Stimulated activated CD8-positive, alpha-beta memory T cell treated with anti-CD3 and anti-CD28 coated beads, Interleukin-2, amount 100 ng/mL, for 1 hour (primary cell): ENCODE measurements at places on chromosomes 6 and 20.

DNA sequence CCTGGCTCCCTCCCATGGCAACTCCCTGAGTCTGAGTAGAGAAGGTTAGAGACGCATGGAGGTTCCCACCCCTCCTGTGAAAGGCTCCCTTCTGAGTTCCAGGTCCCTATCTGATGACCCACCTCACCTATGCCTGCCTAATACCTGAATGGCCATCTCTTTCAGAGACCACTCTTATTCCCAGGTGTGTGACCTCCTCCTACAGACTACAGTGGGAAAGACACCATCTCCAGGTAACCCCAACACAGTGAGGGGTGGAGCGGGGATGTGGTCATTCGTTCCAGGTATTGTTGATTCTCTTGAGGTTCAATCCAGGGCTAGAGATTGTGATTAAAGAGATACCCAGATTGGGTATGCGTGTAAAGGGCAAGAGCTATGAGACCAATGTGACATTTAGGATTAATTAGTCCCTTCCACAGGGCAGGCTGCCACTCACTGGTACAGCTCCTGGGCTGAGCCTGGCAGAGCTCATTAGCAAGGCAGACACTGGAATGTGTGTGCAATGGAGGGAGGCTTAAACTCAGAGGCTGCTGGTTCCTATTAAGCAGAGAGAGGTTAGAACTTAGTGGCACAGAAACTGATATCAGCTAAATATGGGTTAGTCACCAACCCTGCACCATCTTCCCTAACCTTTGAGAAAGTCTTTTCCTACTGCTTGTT lies 46.5 kb upstream of the IER3 start:
- DNase-seq, result no peak

DNA sequence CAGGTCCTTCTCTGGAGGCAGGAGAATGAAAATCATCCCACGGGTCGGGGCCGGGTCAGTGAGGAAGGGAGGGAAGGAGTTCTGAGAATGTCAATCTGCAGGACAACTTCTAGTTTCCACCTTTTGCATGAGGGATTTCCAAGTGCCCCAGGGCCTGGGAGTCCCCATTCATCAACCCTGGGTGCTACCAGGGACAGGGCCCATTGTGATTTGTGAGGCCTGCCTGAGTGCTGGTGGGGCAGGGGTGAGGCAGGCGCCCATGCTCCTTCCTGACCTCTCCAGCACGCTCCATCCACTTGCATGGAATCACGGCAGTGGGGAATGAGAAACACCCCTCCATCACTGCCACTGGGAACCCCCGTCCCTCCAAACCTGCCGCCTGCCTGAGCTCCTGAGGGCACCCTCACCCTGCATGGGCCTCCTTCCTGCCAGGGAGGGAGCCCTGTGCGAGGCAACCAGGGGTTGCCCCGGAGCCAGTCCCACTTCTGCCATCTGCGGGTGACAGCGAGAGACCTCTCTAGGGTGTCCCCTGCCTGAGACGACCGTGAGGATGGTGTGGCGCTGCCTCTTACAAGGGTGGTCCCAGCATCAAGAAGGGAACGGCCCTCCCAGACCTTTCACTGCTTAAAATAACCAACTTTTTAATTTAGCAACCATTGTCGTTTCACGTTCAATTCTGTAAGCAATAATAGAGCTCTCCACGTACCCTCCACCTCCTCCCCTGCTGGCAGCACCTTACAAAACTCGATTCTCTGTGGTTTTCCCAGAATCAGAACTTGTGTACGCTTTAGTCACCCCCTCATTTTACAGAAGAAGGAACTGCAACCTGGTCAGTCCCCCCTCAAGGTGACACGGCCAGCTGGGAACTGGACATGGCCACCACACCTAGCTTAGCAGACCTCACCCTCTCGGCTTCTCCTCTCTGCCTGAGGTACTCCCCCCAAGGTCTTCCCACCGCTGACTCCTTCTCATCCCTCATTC lies 28.6 kb downstream of the PMEPA1 start:
- DNase-seq, result no peak

DNA sequence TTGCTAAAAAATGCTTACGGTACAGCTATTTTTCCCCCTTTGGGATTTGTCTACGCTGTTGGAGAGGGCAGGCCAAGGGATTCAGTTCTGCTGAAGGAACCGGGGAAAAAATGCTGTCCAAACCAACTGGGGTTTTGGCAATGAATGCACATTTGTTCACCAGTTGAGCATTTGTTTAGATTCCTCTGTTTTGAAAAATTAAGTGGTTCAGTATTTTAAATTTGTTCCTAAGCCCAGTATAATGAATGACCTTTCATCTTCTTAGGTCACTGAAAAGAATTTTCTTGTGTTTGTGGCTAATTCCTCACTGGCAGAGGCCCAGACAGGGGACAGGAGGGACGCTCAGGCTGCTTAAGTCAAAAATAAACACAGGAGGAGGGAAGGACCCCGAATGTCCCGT lies 10.8 kb upstream of the EYA2 start:
- DNase-seq, result no peak

DNA sequence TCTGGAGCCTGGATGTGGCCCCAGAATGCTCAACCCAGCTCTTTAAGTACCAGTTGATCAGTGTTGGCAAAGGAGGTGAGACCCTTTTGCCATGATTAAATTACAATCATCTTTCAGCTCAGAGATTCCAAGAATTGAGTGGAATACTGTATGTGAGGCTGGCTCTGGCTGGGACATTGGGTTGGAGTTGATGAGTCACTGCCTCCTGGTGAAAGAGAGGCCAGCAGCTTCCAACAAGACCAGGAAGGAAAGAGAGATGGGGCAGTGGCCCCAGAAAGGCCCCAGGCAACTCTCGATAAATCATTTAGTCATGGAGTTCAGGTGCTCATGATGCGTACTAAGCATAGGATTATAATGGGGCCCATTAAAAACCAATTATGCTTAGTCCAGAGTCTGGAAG lies 2.1 kb downstream of the TGM6 start:
- no peak for DNase-seq

GRCh38 chr6:134132494-134133141 lies 80.2 kb upstream of the SLC2A12 start:
- no peak for DNase-seq
